ENCODE measurements at places on chromosomes 6 and 20. TPM values are rescaled to one million over a fixed set of nuclear protein-coding genes. Genes with fewer than 3 reads are reported as not detected.
A peak's percentile ranks its signal among the peaks of the same experiment; 100 is the strongest.

DNA sequence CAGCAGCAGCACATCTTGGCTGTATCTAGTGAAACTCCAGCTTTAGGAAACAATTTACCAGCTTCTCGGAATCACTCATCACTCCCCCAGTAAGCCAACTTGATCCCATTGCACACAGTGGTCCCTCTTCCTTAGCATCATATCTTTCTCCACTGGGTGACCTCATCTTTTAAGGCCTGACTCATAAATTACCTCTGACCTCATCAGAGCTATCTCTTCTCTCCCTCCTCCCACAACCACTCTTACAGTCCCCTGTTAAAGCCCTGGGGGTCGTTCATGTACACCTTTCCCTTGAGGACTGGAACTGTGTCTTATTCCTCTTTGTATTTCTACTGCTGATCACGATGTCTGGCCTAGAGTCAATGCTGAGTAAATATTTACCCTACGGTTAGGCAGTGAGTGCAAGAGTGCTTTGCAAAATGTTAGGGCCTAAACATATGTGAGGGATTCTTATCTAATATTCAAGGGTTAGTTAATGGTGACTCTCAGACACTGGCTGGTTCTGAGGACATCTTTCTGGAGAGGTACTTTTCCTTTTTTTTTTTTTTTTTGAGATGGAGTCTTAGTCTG, 187.2 kb downstream of the LRFN2 start:
- no peaks in the 10 kb centered on the region for H3K36me3 ChIP-seq
- no peak for DNase-seq
- no peak overlapping the region for H3K27ac ChIP-seq
- no peaks in the 10 kb centered on the region for H3K27me3 ChIP-seq
- no peaks in the 10 kb centered on the region for H3K4me1 ChIP-seq

- H3K27ac ChIP-seq: no peak overlapping the region
- no peaks in the 10 kb centered on the region for H3K36me3 ChIP-seq
- no peak for DNase-seq
- H3K27me3 ChIP-seq: peaks cover 18% of the 10 kb centered on the region
- no peaks in the 10 kb centered on the region for H3K4me1 ChIP-seq
- no peak overlapping the region for H3K4me3 ChIP-seq
These were observed 33.8 kb upstream of the OSTM1 start for GRCh38 chr6:108108374-108108773.

GRCh38 chr6:90870561-90870960, 283.7 kb upstream of the MAP3K7 start:
- no peaks in the 10 kb centered on the region for H3K4me1 ChIP-seq
- H3K4me3 ChIP-seq: no peak overlapping the region
- no peak overlapping the region for H3K27ac ChIP-seq
- H3K36me3 ChIP-seq: no peaks in the 10 kb centered on the region
- no peaks in the 10 kb centered on the region for H3K27me3 ChIP-seq
- DNase-seq: no peak

DNA sequence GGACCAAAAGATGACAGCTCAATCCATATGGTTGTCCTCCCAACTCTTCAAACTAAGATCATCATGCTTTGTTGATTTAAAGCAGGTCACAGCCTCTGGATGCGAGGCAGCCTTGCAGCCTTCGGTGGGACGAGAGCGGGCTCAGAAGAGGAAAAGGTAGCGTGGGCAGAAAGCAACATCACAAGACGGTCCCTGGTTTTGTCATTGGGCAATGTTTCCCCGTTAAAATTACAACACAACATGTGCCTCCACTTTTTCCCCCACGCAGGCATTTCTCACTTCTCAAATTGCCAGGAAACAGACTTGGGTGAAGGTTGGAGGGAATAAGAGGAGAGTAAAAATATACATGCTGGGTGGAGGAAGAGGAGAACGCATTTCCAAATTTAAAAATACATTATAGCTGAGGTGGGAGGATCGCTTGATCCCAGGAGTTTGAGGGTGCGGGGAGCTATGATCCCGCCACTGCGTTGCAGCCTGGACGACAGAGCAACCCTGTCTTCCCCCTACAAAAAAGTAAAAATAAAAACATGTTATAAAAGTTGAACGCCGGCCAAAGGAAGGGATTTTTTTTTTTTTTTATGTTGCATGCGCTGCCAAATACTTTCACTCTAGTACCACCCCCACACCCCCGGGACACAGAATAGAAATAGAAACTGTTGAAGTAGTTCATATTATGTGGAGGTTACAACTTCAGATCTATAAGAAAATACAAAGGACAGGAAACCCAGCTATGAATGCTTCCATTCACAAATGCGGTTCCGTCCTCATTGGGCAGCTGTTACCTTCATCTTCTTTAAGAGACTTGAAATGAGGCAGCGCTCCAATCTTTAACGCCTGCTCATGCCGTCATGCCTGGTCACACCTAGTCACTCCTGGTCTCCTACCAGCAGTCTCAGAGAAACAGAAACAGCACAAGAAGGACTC, 13.9 kb upstream of the NAA20 start:
- H3K4me1 ChIP-seq: peaks cover 3% of the 10 kb centered on the region
- peak overlapping the region; percentile 30 for H3K27ac ChIP-seq

GRCh38 chr6:168132531-168133167, 53.6 kb upstream of the FRMD1 start:
- H3K36me3 ChIP-seq: peaks cover 4% of the 10 kb centered on the region
- no peaks in the 10 kb centered on the region for H3K27me3 ChIP-seq
- peak; percentile 94 for DNase-seq
- H3K27ac ChIP-seq: peak overlapping the region; percentile 61
- H3K4me1 ChIP-seq: peaks cover 36% of the 10 kb centered on the region
- H3K4me3 ChIP-seq: peak overlapping the region; percentile 24

- no peak overlapping the region for H3K27ac ChIP-seq
- no peaks in the 10 kb centered on the region for H3K4me1 ChIP-seq
- H3K27me3 ChIP-seq: no peaks in the 10 kb centered on the region
- H3K36me3 ChIP-seq: no peaks in the 10 kb centered on the region
- no peak overlapping the region for H3K4me3 ChIP-seq
These were observed 243.2 kb upstream of the TENT5A start for GRCh38 chr6:81995548-81996289.

DNA sequence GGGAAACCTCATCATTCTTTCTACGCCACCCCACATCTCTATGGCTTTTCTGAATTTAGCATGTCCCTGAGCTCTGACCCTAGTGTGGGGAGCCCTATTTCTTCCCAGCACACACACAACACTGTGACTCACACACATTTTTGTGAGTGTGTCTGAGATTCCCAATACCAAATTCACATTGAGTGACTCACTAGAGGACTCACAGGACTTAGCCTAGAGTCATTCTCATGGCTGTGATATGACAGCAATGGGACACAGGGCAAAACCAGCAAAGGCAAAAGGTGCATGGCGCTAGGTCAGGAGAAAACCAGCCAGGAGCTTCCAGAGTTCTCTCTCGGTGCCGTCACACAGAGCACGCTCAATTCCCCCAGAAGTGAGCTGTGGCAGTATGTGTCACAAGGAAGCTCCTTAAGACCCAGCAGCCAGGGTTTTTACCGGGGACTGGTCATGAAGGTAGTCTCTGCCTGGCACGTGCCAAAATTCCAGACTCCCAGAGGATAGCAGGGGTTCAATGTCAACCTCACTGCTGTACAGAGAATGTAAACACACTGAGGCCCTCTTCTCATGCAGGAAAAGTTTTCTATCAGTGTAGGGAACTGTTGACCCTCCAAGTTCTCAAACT, 6.2 kb downstream of the CSTL1 start:
- no peak for DNase-seq
- H3K27me3 ChIP-seq: no peaks in the 10 kb centered on the region
- H3K36me3 ChIP-seq: no peaks in the 10 kb centered on the region

DNA sequence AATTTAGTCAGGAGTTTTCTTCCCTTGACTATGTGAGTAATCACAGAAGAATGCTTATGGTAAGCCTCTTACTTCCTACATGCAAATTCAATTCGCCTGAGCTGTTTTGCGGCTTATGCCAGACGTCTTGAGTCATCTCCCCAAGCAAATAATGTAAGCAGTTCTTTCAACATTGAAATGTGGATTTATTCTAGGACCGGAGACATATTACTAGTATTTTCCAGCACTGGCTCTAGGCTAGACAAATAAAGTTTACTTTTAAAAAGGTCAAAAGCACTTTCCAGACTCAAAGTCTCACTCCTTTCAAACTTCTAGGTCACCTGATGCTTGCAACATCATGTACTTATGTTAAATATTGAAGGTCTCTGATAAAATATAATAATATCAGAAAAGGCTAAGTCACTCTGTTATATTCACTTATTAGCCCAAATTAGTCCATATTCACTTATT, 38.1 kb upstream of the NOX3 start:
- H3K4me3 ChIP-seq: no peak overlapping the region
- H3K27ac ChIP-seq: no peak overlapping the region
- no peaks in the 10 kb centered on the region for H3K36me3 ChIP-seq
- no peaks in the 10 kb centered on the region for H3K27me3 ChIP-seq
- peak; percentile 17 for DNase-seq
- peaks cover 6% of the 10 kb centered on the region for H3K4me1 ChIP-seq

DNA sequence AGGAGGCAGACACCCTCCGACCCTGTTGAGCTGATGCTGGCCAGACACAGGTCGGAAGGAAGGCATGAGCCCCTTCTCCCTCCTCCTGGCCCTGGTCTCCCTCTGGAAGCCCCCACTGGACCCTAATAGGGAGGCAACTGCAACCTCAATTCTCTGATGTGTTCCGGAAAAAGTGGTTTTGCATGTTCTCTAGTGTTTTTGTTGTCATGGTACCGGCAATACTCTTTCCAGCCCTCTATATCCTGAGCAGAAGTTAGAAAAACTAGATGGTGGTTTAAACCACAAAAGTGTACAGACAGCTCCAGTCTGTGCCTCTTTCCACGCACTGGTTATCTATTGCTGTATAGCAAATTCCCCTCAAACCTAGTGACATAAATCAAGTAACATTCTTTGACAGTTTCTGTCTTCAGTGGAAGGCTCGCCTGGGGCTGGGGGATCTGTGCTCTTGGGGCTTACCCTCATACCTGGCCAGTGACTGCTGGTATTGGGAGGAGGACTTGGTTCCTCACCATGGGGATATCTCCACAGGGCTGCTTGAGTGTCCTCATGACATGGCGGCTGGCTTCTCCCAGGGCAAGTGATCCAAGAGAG, 37.0 kb downstream of the SYTL3 start:
- no peak for DNase-seq
- no peaks in the 10 kb centered on the region for H3K4me1 ChIP-seq
- H3K36me3 ChIP-seq: no peaks in the 10 kb centered on the region
- H3K27me3 ChIP-seq: no peaks in the 10 kb centered on the region

- no peak overlapping the region for H3K27ac ChIP-seq
- no peaks in the 10 kb centered on the region for H3K36me3 ChIP-seq
- no peak for DNase-seq
- H3K4me3 ChIP-seq: no peak overlapping the region
These were observed 208.6 kb upstream of the MCHR2 start for GRCh38 chr6:100202417-100203194.

- no peak overlapping the region for H3K4me3 ChIP-seq
- no peaks in the 10 kb centered on the region for H3K4me1 ChIP-seq
- H3K27ac ChIP-seq: no peak overlapping the region
- H3K27me3 ChIP-seq: no peaks in the 10 kb centered on the region
- DNase-seq: no peak
These were observed 58.0 kb downstream of the E2F3 start for GRCh38 chr6:20459682-20460081.

GRCh38 chr6:4920914-4921410, 82.9 kb downstream of the RPP40 start:
- no peaks in the 10 kb centered on the region for H3K4me1 ChIP-seq
- no peak for DNase-seq
- no peak overlapping the region for H3K27ac ChIP-seq
- H3K4me3 ChIP-seq: no peak overlapping the region

- no peaks in the 10 kb centered on the region for H3K36me3 ChIP-seq
- H3K27me3 ChIP-seq: no peaks in the 10 kb centered on the region
- H3K4me3 ChIP-seq: peak overlapping the region; percentile 87
These were observed 728 bp downstream of the FUT9 start for GRCh38 chr6:96016334-96017069.

- no peak overlapping the region for H3K27ac ChIP-seq
- peaks cover 3% of the 10 kb centered on the region for H3K4me1 ChIP-seq
- no peak for DNase-seq
- no peaks in the 10 kb centered on the region for H3K36me3 ChIP-seq
- no peaks in the 10 kb centered on the region for H3K27me3 ChIP-seq
These were observed 23.8 kb downstream of the BPIFB1 start for GRCh38 chr20:33306807-33307206.

GRCh38 chr6:47079638-47080037, 37.5 kb upstream of the ADGRF1 start:
- H3K27ac ChIP-seq: no peak overlapping the region
- H3K27me3 ChIP-seq: no peaks in the 10 kb centered on the region
- no peaks in the 10 kb centered on the region for H3K36me3 ChIP-seq
- H3K4me1 ChIP-seq: peaks cover 12% of the 10 kb centered on the region
- no peak overlapping the region for H3K4me3 ChIP-seq

- DNase-seq: peak; percentile 51
- peaks cover 17% of the 10 kb centered on the region for H3K4me1 ChIP-seq
- no peaks in the 10 kb centered on the region for H3K36me3 ChIP-seq
- H3K4me3 ChIP-seq: no peak overlapping the region
- H3K27ac ChIP-seq: no peak overlapping the region
These were observed 53.3 kb downstream of the ISM1 start for GRCh38 chr20:13274275-13274861.

- no peak overlapping the region for H3K27ac ChIP-seq
- DNase-seq: no peak
- H3K27me3 ChIP-seq: no peaks in the 10 kb centered on the region
- H3K4me3 ChIP-seq: no peak overlapping the region
- H3K4me1 ChIP-seq: no peaks in the 10 kb centered on the region
These were observed 60.8 kb downstream of the RTN4IP1 start for GRCh38 chr6:106568530-106568929.

DNA sequence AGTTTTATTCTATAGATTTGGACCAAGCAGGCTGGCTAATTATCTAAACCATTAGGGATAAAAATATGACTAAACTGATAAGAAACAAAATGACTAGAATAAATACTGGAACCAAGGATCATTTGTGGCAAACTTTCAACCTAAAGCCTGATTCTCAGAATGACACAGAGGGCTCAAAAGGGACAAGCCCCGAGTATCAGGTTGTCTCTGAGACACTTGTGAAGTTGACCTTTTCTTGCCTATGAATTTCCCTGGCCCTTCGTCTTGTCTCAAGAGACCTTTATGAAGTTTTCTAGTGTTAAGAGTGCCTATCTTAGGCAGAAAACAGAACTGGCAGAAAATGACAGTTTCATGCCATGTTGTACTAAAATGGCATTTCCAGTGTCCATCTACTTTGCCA, 68.3 kb downstream of the IMPG1 start:
- no peaks in the 10 kb centered on the region for H3K27me3 ChIP-seq
- no peak overlapping the region for H3K4me3 ChIP-seq
- no peak for DNase-seq
- H3K4me1 ChIP-seq: no peaks in the 10 kb centered on the region
- no peak overlapping the region for H3K27ac ChIP-seq
- no peaks in the 10 kb centered on the region for H3K36me3 ChIP-seq

Gene CCN5
- total RNA-seq: 0.17 TPM

Gene KCNK15
- total RNA-seq: 0.55 TPM

Gene EDN3
- total RNA-seq: 31.1 TPM

Gene CST3
- 571 TPM for total RNA-seq

Gene GPANK1
- total RNA-seq: 9.1 TPM

Gene NMBR
- 1.5 TPM for total RNA-seq

Gene CNBD2
- 3.2 TPM for total RNA-seq

Gene TSHZ2
- 11.8 TPM for total RNA-seq

Gene OPN5
- 0.10 TPM for total RNA-seq

Gene ZHX3
- total RNA-seq: 28.5 TPM

Gene GABRR2
- 0.89 TPM for total RNA-seq
